Brain microvascular endothelial cell (primary cell): ENCODE measurements at places on chromosomes 5 and 9.

GRCh38 chr5:133777951-133778350 lies 165.6 kb upstream of the FSTL4 start:
- no peak for DNase-seq

- DNase-seq, result no peak
Measured at GRCh38 chr5:144815131-144815530, 644.5 kb downstream of the KCTD16 start.

DNA sequence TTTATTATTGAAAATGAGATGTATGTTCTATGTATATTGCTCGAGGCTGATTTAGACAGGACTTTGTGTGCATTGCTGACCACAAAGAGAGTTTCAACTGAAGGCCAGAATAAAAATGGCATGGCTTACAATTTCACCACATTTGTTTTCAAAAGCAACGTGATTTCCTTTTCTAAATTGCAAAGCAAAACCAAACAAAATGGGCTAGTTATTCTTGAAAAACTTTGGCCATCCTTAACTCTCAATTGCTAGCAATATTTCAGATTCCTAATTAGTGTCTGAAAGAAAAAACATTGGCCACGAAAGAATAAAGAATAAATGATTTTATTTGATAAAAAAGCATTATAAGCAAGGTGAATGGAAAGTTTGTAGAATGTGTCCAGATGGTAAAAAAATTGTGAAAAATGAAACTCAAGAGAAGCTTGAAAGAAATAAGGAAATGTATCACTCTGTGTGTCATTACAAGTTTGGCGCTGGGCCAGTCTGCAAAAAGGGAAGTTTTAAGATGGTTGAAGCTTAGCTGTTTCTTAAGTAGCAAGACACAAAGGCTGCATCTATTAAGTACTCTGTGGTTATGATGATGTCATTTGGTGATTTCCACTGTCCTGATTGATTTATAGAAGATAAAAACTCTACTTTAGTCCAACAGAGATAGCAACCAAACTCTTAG lies 89.2 kb upstream of the PRLR start:
- DNase-seq, result peak; percentile 57

DNA sequence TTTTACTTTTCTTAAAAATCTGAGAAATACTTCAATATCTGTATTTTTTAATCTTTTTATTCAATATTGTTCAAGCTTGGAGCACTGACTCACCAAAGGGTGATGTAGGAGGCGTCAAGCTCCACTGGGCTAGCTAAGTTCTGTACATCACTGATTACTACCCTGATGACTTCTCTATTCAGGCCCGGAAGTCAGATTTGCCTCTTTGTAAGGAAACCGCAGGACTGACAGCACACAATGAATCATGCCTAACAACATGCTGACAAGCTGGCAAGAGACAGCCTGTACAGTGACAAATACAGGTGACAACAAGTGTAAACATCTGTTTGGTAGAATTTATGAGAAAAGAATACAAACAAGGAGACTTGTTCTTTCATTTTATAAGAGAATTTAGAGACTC lies 627.9 kb upstream of the RORB start:
- peak; percentile 53 for DNase-seq

- DNase-seq, result no peak
Measured at GRCh38 chr9:134885001-134885678, 4.5 kb downstream of the FCN2 start.

DNA sequence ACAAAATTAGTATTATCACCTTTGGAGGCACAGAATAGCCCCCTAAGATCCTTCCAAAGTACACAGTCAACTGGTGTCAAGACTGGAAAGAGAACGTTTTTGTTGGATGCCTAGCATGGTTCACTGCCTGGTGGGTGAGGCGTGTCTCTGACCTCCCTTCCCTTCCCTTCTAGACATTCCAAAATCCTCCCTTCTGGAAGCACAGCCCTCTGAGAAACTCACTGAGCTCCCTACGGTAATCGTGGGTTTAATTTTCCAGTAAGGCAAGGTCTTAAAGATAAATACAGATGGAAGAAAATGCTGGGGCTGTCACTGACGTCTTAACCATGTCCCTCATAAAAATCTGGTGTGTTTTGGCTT lies 138.8 kb downstream of the LIFR start:
- no peak for DNase-seq

DNA sequence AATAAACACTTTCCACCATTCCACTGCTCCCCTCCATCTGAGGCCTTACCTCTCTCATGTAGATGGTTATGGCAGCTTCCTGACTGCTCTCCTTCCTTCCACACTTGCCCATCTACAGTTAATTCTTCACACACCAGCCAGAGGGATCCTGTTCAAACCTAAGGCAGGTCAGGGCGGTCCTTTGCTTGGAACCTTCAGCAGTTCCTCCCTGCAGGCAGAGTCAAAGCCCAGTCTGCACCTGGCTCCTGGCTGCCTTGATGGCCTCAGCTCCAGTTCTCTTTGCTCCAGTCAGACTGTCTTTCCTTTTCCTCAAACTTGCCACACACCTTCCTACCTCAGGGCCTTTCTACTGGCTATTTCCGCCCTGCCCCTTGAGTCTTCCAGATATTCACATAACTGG lies 30.2 kb upstream of the NR3C1 start:
- DNase-seq, result no peak

GRCh38 chr9:22265038-22265437 lies 181.6 kb upstream of the DMRTA1 start:
- DNase-seq, result no peak
